ENCODE measurements at places on chromosomes 3 and 15. TPM values are rescaled to one million over a fixed set of nuclear protein-coding genes. Genes with fewer than 3 reads are reported as not detected.

DNA sequence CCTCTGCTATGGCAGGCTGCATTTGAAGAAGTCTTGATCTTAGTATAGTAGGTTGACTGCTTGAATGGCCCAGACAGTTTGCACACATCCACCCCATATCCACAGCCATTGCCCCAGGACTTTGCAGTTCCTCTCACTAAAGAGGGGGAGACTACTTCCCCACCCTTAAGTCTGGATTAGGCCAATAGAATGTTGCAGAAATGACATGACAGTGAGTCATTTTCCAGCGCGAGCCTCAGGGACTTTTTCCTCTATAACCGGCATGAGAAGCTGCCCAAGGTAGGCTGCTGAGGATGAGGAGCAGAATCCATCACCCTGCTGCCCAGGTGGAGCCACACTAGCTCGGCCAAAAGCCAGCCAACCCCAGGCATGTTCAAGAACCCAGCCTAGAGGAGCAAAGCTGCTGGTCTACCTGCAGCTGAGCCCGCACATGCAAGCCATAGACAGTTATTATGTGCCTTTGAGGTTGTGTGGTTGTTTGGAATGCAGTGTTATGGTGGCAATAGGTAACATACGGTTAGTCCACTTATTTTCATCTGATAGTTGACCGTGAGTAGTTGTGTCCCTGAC is 113.9 kb downstream of the TLE3 start:
- no peak for DNase-seq

- no peak for DNase-seq
Measured at GRCh38 chr3:61847784-61848462, 286.6 kb downstream of the PTPRG start.

GRCh38 chr15:26889298-26889898 is 22.5 kb downstream of the GABRA5 start:
- no peak for DNase-seq

Gene HHLA2
- polyA plus RNA-seq: 17.8 TPM

- no peak for DNase-seq
Measured at GRCh38 chr3:4580346-4581123, 87.4 kb downstream of the ITPR1 start.

Gene TRH
- polyA plus RNA-seq: 0.30 TPM

Gene PGBD4
- polyA plus RNA-seq: 1.9 TPM

GRCh38 chr3:114597012-114597411 is 303.2 kb downstream of the TIGIT start:
- DNase-seq: no peak

GRCh38 chr3:134302674-134303073 is 52.0 kb upstream of the RYK start:
- no peak for DNase-seq

Gene RAMAC
- 45.4 TPM for polyA plus RNA-seq

DNA sequence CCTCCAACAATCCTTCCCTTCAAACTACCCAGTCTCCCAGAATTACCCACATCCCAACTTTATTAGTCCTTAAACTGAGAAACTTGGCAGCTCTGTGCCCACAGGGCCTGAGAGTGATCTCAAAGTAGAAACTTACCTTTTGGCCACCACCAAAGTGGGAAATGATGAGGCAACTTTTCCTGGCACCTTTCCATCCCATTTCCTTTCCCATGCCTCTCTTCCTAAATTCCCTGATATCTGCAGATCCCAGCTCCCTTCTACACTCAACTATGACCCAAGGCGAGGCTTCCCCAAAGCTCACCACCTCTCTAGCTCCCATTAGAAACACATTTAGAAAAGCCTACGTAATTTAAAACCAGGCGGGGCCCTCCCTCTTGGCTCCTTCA is 271.9 kb downstream of the FOXP1 start:
- no peak for DNase-seq

GRCh38 chr15:73885954-73886700 is 12.8 kb downstream of the TBC1D21 start:
- DNase-seq: no peak
